ENCODE measurements at places on chromosomes 4 and X. TPM values are rescaled to one million over a fixed set of nuclear protein-coding genes. Genes with fewer than 3 reads are reported as not detected.

DNA sequence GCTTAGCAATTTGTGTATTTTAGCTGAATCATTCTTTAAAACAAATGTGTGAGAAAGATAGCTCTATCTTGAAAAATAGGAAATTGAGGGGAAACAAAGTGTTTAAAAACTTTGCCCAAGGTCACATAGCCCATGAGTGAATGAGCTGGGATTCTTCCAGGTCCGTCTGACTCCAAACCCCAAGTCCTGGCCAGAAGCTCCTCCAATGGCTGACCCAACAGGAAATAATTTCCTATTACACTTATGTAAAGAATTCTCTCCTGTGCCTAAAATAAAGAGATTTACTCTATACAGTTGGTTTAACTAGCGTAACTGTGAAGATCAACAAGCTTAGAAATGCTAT lies 287.6 kb downstream of the ARHGAP24 start:
- no peak for DNase-seq

Gene APLN
- 0.11 TPM for total RNA-seq

DNA sequence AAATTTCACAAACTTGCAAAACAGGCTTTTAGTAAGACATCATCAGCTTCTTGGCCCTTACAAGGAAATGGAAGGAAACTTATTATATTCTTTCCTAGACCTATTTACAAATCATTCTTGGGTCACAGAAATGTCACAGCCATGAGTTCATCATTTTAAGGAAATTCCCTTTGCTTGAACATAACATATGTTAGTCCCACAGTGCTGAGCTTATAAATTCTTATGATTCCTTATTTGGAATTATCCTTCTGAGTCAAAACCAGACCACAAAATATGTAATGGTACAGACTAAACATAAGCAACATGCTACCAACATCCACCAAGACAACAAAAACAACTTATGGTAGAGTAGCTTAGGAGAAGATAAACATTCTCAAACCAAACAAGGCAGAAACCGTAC lies 236.9 kb upstream of the CTSO start:
- DNase-seq = no peak

DNA sequence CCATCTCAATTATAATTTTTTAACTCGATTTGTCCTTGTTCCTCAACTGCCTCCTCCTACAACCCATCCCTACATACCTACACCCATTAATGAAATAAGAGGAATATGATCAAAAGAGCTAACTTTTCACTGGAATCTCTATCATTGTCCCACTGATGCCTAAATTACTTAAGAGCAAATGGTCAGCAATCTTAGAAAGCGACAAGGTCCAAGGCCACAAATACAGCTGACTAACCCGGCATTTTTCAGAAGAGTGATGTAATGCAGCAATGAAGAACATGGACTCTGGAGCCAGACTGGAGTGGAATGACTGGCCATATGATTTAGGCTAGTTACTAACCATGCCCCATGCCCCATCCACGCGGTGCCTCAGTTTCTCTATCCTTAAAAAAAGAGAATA lies 56.2 kb downstream of the PPA2 start:
- DNase-seq = no peak

Gene F11
- total RNA-seq = not detected

- DNase-seq = no peak
Measured at GRCh38 chrX:120824021-120824420, 51.6 kb downstream of the CT47B1 start.

DNA sequence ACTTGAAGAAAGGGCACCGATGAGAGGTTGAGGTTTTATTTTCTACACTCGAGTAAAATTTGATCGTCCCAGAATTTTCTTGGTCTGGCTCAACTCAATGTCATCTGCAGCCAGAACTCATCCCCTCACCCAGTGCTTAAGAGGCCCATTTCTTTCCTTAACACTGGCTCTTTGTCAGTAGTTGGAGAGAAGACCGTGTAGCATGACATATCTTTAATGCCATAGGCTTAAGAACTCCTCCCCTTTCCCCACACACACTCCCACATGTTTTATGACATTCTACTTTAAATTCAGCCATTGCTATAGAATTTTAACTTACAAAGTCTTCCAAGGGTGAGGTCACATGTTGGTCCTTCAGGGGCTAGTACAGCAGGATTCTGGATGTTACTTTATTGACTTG lies 44.2 kb upstream of the ZNF827 start:
- no peak for DNase-seq

GRCh38 chrX:120136840-120137239 lies 21.1 kb upstream of the RHOXF1 start:
- DNase-seq = no peak

DNA sequence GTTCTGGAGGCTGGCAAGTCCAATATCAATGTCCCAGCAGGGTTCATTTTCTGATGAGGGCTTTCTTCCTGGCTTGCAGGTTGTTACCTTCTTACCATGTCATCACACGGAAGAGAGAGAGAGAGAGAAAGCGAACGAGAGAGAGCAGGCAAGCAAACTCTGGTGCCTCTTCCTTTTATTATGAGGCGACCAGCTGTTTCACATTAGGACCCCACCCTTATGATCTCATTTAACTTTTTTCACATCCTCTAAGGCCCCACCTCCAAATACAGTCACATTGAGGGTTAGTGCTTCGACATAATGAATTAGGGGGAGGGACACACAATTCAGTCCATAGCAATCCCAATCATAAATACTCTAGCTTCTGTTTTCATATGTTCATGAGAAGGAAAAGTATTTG lies 10.6 kb upstream of the GPR174 start:
- no peak for DNase-seq

DNA sequence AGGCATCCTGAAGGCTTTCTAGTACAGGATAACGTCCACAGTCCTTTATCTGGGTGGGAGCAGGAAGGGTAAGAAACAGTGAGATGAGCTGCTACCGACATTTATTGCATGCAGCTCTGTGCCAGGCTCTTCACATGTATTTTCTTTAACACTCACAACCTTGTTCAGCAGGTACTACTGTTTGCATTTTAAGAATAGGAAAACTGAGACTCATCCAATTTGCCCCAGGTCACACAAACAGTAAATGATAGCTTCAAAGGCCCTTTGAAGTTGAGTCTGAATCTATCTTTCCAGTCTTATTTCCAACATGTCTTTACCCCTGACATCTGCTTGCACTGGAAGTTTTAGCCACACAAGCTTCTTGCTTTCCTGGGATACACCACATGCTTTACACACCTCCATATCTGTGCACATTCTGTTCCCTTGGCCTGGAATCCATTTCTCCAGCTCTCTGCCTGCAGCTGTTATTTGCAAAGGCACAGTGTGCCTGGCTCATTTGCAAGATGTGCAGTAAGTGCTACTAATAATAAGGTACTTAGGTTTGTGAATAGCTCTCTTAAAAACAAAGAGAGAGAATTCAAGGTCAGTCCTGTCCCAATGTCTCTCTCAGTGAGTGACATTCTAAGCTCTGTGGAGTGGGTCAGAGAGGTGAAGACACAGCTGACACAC lies 61.2 kb downstream of the METTL14 start:
- no peak for DNase-seq

Gene PCGF3
- 20.7 TPM for total RNA-seq

GRCh38 chr4:173413036-173413435 lies 14.1 kb upstream of the SCRG1 start:
- no peak for DNase-seq

DNA sequence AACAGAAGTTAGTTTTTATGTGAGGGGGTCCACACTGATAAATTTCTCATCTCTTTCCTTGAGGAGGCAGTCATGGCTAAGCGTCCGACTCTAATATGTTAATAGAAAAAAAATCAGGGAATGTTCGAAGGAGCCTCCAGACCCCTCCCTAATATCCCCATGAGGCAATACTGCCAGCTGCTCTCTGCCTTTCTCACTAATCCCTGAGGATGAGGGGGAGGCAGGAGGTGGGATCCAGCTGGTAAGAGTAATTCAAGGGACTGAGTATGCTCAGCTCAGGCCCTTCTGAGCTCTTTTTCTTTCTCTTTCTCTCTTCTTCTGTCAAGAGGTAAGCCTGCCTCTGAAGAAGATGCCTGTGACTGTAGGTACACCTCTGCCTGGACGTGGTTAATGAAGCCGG lies 51.7 kb downstream of the PIR start:
- no peak for DNase-seq

Gene CLCN4
- 0.05 TPM for total RNA-seq

Gene FUNDC1
- total RNA-seq = 10.2 TPM

Gene ADGRG4
- not detected for total RNA-seq

DNA sequence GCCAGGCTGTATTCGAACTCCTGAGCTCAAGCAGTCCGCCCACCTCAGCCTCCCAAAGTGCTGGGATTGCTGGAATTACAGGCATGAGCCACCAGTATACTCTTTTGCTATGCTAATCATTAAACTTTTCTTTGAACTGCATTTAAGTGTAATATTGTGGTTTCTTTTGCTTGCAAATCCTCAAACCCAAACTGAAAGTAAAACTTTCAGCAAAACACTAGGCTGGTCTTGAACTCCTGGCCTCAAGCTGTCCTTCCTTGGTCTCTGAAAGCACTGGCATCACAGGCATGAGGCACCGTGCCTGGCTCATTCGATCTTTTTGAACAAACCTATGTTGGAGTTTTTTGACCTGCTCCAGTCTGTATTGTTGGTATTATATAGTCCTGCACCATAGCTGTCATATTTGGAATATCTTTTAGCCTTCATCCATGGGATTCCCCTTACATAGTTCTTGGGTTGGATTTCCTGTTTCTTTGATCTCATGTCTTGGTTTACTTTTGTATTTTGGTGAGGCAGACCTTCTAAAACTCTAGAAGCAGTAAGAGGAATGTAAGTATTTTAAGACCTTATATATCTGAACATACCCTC lies 34.1 kb downstream of the MOB1B start:
- DNase-seq = no peak

DNA sequence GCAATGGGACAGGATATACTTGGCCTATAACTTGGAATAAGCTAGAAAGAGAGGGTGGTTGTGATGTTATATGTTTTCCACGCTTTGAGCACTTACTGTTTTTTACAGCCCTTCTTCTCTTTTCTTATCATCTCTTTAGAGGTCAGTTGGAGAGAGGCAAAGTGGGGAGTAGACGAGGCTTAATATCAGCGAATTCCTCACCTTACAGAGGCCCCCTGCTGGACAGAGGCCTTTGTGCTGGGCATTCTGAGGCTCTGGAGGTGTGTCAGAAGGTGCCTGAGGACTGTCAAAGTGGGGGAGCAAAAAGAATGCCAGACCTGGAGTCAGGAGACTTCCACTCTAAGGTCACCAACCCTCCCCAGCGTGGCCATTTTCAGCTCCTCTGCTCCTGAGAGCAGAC lies 42.5 kb downstream of the MAMLD1 start:
- DNase-seq = no peak

- DNase-seq = no peak
Measured at GRCh38 chrX:78456909-78457308, 129.5 kb upstream of the CYSLTR1 start.

Gene MAGEE2
- not detected for total RNA-seq

GRCh38 chr4:140046016-140046415 lies 108.0 kb downstream of the MAML3 start:
- DNase-seq = no peak

GRCh38 chr4:107837776-107838618 lies 13.3 kb downstream of the SGMS2 start:
- DNase-seq = no peak

GRCh38 chr4:15234856-15235126 lies 193.0 kb upstream of the C1QTNF7 start:
- no peak for DNase-seq

DNA sequence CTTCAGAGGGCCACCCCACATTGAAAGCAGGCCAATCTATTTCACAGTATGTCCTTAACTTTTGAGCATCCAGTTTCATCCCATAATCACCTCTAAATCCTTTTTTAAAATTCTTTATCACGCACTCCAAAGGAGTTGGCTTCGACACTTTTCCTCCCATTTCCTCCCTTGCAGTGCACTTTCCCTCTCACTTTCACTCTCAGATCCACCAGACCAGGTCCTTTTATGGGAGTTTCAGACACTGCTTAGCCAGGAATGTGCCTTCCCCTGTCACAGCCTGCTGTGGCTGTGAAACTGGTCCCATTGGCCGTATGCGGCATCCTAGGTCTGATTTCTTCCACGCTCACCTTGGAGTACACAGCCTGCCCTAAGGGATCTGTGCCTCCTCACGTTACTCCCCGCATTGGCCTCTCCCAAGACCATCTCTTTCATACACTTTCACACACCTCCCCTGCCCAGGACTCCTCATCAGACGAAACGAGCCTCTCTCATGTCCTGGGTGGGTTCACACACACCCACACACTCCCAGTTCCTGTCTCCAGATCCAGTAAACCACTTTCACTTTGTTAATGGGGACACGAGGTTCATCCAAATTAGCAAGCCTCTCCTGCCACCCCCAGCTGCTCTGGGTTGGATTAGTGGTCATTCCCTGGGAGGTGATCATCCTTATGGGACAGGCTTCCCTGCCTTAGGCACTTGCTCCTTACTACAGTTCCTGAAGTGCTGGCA lies 10.0 kb upstream of the RHOXF2B start:
- DNase-seq = no peak

DNA sequence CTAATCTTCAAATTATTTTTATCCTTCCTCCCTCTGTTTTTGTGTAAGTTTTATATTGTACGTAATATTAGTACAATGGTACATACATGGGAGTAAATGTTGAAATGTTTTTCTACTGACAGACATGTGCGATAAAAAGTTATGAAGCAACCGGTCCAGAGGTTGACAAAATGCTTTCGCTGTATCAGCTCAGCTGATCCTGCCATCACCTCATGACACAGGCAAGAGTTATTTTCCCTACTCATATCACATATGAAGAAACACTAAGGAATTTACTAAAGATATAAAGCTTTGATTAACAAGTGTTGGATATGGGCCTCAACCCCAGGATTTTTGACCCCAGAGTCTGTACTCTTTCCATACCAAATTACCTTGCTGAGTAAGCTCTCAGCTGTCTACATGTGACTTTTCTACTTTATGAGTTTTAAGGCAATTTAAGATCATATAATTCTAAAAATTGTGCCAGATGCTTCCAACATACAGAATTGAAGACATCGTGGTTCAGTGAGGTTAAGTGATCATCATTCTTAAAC lies 50.0 kb downstream of the CLCN5 start:
- no peak for DNase-seq

GRCh38 chr4:2064276-2064991 lies 5.3 kb downstream of the NAT8L start:
- no peak for DNase-seq

- no peak for DNase-seq
Measured at GRCh38 chr4:17583276-17583675, 6.3 kb downstream of the LAP3 start.

DNA sequence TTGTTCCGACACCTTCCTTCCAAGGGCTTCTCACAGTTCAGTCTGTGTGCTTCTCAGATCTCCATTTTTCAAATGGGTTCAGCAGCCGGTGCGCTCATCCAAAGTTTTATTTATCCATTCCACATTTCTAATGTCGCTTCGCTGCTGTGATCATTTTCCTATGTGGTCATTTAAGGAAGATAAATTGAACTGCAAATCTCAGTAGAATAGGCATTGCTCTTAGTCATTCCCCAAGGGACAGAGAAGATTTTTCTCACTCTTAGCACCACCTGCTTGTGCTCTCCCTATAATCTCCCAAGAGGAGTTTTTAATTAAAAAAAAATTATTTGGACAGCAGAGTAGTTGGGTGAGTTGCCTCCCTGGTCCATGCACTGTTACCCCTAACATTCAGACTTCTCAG lies 278.9 kb upstream of the GATB start:
- no peak for DNase-seq

DNA sequence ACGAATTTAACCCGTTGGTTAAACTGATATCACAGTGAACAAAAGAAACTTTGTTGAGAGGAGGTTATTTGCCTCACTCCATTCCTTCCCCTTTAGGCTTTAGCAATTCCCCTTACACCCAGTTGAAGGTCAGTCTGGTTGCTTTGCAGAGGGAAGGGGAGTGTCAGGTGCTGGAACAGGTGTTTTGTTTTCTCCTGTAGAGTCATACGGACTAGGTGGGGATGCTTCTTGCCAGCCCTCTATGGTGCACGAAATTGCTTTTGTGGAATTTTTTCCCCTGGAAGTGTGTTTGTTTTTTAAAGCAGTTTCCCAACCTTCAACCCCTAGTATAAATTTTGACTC lies 33.1 kb downstream of the DLG3 start:
- no peak for DNase-seq

All from activated T-cell treated with anti-CD3 and anti-CD28 coated beads, Interleukin-2, amount 50 U/mL, for 4 hours (primary cell).